Endothelial cell of umbilical vein (primary cell): ENCODE measurements at places on chromosomes 1 and 21. TPM values are rescaled to one million over a fixed set of nuclear protein-coding genes. Genes with fewer than 3 reads are reported as not detected.

CSDE1 gene
- 486 and 492 TPM in 2 replicates for total RNA-seq

EFNA3 gene
- total RNA-seq, result 2.2 TPM in 2 replicates

KRTAP12-2 gene
- total RNA-seq, result not detected in 2 replicates

NCSTN gene
- total RNA-seq, result 92.5 and 95.4 TPM in 2 replicates

AIRE gene
- 0.11 TPM in 1 of 2 replicates, not detected in the other for total RNA-seq

GJA9 gene
- not detected in 2 replicates for total RNA-seq

HEYL gene
- not detected in 2 replicates for total RNA-seq

CNKSR1 gene
- total RNA-seq, result not detected in 2 replicates

MFSD2A gene
- total RNA-seq, result 4.3 and 5.5 TPM in 2 replicates

GJA8 gene
- not detected in 2 replicates for total RNA-seq

FCRL6 gene
- total RNA-seq, result not detected in 2 replicates

VWA5B1 gene
- not detected in 2 replicates for total RNA-seq

TMEM125 gene
- total RNA-seq, result not detected in 2 replicates

C1orf141 gene
- total RNA-seq, result not detected in 2 replicates

THEM5 gene
- not detected in 2 replicates for total RNA-seq

TRNP1 gene
- total RNA-seq, result 5.9 and 10.3 TPM in 2 replicates

PRMT2 gene
- 107 and 125 TPM in 2 replicates for total RNA-seq

CYP4A22 gene
- total RNA-seq, result not detected in 2 replicates

LCE2B gene
- total RNA-seq, result not detected in 2 replicates

CXADR gene
- total RNA-seq, result 10.7 and 12.2 TPM in 2 replicates

VSIG8 gene
- 0.18 TPM in 1 of 2 replicates, not detected in the other for total RNA-seq
